ENCODE measurements at places on chromosomes 4 and X.
A peak's percentile ranks its signal among the peaks of the same experiment; 100 is the strongest.

DNA sequence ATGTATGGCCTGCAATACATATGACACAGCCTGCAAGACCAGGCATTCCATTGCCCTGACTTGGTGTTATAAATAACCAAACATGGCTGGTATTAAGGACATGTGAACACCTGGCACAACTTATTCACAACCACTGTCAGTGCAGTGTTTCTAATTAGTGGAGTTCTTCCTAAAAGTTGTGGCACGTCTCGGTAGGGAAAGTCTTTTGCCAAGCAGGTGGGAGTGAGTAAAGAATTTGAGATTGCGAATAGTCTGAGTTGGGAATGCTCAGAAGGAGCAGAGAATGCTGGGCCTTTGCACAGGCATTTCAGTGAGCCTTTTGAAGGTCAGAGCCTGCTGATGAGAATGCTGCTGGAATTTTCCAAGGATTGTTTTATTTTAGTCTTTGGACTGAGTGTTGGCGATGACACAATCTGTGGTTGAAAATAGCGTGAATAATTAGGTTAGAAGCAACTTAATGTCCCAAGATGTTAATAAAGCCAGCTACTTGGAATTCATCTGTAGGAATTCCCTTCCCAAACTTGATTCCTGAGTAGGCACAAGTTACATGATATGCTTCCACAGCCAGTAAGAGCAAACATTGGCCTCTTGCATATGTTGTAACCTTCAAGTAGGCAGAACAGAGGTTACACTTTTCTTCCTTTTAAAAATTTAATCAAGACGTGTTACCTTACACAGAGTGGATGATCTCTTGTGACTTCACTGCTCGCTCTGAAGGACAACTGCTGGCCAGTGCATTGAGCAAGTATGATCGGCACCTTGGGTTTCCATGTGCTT is 83.6 kb upstream of the PGRMC2 start:
- DNase-seq = no peak

DNA sequence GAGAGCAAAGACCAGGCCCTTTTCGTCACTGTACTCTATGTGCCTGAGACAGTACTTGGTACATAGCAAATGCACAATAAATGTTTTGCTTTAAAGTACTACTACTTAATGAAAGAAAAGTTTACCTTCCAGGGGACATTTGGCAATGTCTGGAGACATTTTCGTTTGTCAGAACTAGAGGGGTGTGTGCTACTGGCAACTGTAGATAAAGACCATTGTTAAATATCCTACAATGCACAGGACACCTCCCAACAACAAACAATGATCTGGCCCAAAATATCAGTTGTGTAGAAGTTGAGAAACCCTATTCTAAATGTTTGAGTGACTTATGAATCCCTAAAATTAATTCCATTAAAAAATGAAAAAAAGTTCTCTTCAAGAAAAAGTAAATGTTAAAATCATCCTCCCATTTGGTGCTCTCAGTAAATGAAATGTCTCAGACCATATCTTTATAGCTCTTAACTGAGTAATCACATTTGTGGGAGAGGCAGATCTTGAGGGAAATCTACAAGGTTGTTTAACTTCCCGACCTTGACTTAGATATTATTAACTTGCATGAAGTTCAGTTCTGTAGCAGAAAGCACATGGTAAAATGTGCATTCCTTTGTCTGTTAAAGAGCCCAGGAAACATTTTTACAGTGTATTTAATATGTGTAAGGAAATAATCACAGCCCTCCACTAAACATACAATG is 18.5 kb downstream of the EGFL6 start:
- DNase-seq = no peak

DNA sequence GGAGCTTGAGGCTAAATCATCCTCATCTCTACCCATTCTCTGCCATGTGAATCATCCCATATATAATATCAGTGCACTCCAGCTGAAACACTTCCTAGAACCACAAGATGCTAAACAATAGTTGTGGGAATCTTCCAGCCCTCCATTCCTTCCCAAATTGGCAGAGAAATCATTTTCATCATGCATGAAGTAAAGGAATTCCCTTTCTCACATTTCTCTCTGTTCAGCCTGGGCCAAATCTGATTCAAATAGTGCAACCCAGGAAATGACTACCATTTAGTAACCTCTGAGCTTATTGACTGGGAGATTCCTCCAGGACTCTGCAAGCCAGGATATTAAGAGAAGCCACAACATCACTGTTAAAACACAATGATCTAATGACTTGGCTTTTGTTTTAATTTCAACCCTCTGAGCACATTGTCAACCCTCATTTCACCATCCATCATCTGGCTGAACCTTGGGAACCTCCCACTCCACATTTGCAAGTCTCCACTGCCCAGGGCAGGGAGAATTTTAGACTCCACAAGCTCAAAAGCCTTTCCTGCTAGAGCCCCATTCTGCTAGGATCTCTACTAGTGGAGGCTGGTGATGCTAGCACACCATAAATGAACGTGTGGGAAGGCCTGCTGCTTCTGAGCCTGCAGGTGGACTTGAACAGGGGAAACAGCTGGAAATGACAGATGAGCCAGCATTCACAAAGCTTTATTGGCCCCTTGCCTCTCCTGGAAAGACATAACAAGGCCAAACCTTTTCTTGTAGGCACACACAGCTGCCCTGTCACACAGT is 133.9 kb downstream of the TET2 start:
- DNase-seq = no peak

DNA sequence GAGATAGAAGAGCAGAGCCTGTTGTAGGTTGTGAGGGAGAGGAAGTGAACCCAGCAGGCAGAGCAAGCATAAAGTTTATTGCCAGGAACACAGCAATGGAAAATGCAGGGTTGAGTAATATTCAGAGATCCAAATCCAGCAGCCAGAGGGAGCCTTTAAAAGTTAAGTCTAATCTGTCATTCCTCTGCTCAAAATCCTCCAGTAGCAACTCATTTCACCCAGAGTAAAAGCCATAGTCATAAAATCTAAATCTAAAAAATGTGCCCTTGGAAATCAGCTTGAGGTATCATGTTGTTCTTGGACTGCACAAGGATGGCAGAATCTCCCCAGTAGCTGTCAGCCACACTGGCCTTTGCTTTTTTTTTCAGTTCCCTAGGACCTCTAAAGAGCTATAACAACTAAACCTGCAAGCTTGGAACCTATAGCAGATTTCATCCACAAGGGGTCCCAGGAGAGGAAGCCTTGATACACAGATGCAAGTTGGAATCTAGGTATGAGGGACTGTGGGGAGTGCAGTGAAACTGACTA is 62.9 kb upstream of the FRAS1 start:
- DNase-seq = no peak

DNA sequence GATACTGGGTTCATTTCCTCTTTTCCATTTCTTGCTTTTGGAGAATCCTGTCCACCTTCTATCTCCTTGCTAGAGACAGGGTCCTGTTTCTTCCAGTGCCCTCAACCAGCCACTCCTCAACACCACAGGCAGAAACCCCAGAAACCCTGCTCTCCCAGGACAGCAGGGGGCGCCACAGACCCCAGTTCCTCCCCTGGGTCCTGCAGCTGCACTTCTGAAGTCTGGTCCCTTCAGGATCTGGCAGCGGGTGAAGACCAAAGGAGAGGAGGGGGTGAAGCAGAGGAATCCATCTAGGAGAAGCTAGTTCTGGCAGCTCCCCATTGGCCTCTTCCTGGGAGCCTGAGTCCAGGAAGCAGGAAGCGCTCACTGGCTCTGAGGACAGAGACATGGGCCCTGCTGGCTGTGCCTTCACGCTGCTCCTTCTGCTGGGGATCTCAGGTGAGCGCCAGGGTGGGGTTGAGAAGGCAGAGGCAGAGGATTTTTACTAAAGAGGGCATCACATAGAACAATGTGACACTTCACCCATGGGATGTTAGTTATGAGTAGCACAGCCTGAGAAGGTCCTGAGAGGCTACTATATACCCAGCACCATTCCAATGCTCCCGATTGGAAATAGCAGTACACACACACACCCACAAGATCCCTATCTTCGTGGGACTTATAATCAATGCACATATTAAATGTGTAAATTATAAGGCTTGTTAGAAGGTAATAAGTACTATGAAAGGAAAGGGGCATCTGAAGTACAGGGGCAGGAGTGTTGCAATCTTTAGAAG is at the start of gene PRSS48:
Gene PRSS48 (plus strand): TSS at position 375 of the 776 bp plus-strand sequence. CDS start 12 bp downstream, at position 387.
- DNase-seq = peak; percentile 70

- DNase-seq = no peak
These were observed 319.8 kb upstream of the SLC7A11 start for GRCh38 chr4:138561906-138562305.

DNA sequence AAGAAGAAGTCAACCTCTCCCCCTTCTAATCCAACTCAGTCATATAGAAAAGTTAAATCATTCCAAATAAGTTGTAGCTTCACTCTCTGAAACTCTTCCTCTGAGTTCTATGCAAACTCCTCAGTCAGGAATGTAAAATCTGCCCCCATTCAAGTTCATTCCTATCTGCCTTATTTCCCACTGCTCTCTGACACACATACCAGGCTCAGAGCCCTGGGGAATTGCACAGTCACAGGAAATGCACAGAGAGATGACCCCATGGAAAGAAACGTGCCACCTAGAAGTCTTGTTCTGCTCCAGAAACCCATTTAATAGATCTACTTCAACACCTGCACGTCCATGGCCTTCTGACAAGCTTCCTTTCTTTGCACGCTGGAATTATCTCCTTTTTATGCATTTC is 236.0 kb upstream of the VCX3A start:
- no peak for DNase-seq

DNA sequence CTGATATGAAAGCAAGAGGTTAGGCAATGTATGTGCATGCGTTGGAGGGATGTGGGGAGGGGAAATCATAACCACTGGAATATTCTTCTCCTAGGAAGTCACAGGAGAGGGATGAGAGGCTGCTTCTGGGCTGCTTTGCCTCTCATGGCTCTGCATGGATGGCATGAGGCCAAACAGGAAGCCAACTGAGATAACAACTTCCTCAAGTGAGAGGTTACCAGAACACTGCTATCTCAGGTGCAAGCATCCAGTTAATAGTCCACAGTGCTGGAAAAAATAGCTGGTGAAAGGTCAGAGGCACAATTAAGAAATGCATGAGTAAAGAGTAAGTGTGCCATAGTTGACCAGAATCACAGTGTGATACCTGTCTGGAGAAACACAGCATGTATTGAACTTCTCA is 113.3 kb downstream of the ELOVL6 start:
- no peak for DNase-seq

GRCh38 chrX:148540114-148540513 is 39.7 kb downstream of the AFF2 start:
- DNase-seq = no peak

DNA sequence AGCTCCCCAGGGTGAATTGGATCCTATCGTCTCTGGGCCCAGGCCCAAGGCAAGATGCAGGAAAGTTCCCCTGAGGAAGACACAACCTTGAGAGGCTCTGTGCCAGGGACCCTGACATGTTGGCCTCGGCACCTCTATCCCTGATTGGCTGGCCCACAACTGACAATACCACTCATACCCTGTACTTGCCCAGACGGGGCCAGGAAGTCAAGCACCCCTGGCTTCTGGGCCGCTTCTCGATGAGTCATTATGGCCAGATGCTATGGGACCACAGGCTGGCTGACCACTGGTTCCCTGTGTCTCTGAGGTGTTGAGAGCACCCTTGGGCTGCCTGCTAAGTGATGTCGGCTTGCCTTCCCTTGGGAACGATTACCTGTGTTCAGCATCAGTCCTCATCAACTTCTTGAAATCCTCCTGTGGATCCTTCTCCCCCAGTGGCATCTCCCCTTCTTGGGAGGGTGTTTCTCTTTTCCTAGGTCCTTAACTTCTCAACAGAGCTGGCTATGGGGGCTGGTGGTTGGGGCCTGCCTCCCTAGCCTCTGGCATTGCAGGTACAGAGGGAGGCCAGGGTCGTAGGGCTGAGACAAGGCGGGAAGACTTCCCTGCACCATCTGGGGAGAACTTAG is 54.5 kb upstream of the MAMLD1 start:
- DNase-seq = no peak

- DNase-seq = no peak
These were observed 117.9 kb upstream of the FAM9B start for GRCh38 chrX:9151772-9152307.

DNA sequence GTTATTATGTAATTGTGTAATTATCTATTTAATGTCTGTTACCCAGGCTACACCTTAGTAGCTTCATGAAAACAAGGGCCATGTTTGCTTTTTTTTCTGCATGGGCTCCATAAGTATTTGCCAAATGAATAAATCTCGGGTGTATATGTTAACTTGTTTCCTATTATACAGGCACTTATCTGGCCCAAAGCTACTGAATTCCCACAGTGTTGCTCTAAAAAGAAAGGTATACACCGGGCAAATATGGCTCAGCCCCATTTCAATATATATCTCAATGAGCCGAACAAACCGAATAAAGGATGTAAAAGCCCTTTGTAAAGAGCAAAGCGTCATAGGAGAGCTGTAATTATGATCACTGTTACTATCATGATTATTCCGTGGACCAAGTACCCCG is 767 bp downstream of the PAQR3 start:
- DNase-seq = no peak

DNA sequence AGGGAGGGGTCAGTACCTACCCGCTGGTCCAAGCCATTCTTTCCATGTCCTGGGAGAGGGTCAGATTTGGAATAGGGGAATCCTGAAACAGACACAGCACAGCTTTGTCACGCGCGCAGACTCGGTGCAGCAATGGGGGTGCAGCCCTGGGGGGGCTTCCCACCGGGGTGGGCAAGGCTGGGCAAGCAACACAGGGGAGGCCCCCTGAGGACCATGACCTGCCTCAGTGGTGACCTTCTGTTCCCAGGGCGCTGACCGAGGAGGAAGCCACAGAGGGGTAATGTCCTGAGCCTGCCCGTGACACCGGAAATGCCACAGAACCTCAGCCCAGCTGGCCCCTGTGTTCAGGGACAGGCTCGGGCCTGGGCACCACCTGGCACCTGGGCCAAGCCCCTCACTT is 53.2 kb upstream of the AFAP1 start:
- no peak for DNase-seq

DNA sequence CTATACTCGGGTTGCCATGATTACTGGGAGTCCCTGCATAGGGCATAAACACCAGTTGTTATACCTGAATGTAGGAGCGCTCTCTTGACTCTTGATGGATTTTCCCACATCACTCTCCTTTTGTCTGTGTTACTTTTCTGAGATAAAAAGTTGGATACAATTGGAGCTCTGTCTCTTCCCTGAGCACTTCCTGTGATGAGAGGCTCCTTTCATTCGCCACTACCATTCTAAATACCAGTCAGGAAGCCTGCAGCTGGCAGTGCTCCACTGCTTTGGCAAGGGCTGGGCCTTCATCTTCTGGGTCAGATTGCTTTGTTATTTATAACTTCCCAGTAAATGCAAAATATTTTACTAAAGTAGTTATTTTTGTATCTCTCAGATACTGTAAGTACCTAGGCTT is 13.9 kb downstream of the TCEANC start:
- no peak for DNase-seq

DNA sequence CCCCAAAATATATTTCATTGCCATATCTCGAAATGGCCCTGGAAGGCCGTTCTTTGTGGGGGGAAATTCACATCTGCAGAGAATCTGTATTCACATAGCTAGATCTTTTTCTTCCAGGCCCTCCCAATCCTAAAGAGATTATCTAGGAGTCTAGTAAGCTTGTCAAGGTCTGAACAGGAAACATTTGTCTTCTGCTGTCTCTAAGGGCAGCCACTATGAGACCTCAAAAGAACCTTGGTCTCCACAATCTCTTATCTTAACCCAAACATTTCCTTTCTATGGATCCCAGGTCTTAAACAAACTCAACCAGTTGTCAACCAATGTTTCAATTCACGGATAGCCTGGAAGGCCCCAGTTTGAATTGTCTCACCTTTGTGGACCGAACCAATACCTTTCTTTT is 45.0 kb downstream of the CRLF2 start:
- DNase-seq = no peak

Measured in activated T-cell treated with anti-CD3 and anti-CD28 coated beads, Interleukin-2, amount 50 U/mL, for 48 hours (primary cell).